ENCODE measurements at places on chromosomes 5 and 9.
A peak's percentile ranks its signal among the peaks of the same experiment; 100 is the strongest.

GRCh38 chr5:37308793-37309192 is 59.6 kb upstream of the CPLANE1 start:
- no peak for DNase-seq

DNA sequence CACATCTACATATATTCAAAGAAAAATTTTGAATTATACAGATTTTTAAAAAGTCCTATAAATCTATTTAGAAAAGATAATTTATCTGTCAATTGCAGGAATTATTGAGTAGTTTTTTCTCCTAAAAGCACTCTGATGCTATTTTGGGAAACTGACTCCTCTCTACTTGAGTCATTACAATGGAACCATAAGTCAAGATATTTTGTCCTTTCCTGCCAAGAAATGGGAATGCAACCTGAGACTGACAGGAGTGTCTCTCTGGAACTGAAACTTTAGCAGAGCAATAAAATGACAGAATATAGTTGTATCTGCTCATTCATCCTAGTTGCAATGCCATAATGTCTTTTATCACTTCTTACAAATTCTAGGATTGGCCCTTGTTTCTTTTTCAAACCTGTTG is 48.6 kb downstream of the CARTPT start:
- DNase-seq: no peak

- no peak for DNase-seq
Measured at GRCh38 chr5:156819537-156819936, 30.6 kb upstream of the PPP1R2B start.

- no peak for DNase-seq
Measured at GRCh38 chr9:107940616-107941595, 451.3 kb upstream of the KLF4 start.

DNA sequence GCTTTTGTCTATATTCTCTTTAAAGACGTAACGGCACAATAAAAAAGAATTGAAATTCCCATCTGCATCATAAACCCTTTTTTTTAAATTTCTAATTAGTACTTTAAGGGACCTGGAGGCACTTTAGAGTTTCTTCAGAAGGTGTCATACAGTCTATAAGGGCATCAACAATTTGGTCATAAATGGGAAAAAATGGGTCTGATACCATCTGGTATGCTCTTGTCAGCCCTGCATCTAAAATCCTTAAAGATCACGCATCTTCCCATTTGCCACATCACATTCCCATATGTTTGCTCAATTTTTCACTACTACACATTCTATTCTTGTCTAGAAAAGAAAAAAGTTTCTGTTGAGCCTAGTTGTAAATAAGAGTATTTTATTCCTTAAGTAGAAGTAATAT is 53.8 kb downstream of the COX7C start:
- no peak for DNase-seq

GRCh38 chr5:31983851-31984250 is 190.3 kb downstream of the GOLPH3 start:
- no peak for DNase-seq

- no peak for DNase-seq
Measured at GRCh38 chr5:116313366-116313765, 228.5 kb downstream of the COMMD10 start.

DNA sequence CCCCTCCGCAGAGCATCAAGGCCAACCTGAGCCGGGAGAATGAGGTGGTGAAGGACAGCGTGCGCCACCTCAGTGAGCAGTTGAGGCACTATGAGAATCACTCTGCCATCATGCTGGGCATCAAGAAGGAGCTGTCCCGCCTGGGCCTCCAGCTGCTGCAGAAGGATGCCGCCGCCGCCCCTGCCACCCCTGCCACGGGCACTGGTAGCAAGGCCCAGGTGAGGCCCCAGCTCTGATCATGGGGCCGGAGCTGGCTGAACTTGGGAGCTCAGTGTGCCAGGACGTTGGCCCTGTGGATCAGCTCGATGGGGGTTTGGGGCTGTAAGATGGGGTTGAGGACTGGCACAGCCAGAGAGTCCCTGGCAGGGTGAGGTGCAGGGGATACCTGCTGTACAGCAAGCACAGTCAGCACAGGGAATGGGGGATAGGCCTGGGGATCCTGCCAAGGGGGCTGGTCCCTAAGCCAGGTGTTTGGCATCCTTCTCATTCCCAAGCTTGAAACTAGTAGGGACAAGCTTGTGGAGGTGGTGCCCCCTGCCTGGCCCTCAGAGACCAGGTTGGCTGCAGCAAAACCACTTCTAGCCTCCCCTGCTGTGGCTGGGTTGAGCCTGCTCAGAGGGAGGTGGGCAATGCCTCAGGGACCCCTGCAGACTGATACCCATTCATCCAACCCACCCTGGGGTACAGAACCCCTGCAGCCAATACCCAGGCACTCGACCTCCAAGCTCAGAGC is 22.5 kb downstream of the OLFML2A start:
- no peak for DNase-seq

GRCh38 chr5:143356855-143357583 is 46.5 kb downstream of the NR3C1 start:
- DNase-seq: no peak

GRCh38 chr5:111602817-111603445 is 90.6 kb upstream of the STARD4 start:
- no peak for DNase-seq

- DNase-seq: no peak
Measured at GRCh38 chr5:173880306-173880985, 7.7 kb upstream of the CPEB4 start.

- DNase-seq: no peak
Measured at GRCh38 chr9:108443019-108443633, 412.7 kb downstream of the ACTL7B start.

DNA sequence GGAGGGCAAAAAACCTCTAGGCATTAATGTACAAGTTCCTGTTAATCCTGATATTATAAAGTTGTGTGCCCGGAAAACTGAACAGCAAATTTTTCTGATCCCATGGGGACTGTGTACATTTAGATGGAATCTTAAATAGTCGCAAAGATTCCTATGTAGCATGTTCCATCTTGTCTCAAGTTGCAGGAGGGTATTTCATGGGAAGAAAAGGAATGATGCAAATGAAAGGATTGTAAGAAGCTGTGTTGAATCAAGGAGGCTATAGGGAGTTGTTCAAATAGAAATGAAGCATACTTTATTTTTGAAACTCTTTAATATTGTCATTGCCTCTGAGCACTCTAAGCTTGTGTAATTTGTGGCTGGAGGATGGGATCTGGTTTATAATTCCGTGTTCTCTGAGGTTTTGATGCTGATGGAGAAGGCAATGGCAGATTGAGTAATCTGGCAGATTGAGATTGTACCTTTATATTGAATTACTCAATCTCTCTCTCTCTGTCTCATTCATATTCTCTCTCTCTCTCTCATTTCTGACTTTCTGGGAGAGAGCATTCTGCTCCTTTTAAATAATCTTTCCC is 288.5 kb downstream of the OSTF1 start:
- no peak for DNase-seq

DNA sequence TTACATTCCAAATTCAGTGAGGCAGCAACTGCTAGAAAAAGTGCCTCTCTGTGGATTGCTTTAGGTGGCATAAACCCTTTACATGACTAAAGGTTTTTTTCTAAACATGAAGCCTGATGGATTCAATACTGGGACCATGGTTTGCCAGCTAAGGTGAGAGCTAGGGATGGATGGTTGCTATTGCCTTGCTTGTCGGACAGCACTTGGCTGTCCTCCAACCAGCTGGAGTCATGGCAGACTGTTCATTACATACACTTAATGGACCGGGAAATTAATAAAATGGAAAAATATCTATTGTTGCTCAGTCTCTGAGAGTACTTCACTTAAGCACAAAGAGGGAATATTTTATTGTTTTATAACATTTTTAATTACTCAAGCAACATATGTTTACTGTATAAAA is 116.9 kb upstream of the TRPC7 start:
- DNase-seq: no peak

DNA sequence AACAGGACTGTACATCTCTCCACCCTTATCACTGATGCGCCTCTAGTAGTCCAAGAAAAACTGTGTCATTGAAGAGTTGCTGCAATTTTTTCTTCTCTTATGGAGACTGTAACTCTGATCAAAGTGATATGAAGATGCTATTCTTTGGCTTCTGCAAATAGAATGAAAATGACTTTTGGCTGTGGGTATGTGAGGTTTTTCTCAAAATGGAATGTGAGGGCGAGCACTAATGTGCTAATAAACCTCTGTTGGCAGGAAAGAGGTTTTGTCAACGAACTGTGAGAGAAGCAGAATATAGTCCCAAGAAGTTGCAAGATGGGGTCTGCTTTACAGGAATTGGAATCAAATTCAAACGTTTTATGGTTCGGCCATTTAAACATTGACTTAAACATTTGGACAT is 252.0 kb upstream of the GAS1 start:
- no peak for DNase-seq

GRCh38 chr9:80995759-80996158 is 693.6 kb downstream of the TLE1 start:
- no peak for DNase-seq

- no peak for DNase-seq
Measured at GRCh38 chr5:146646441-146646840, 130.5 kb upstream of the GPR151 start.

DNA sequence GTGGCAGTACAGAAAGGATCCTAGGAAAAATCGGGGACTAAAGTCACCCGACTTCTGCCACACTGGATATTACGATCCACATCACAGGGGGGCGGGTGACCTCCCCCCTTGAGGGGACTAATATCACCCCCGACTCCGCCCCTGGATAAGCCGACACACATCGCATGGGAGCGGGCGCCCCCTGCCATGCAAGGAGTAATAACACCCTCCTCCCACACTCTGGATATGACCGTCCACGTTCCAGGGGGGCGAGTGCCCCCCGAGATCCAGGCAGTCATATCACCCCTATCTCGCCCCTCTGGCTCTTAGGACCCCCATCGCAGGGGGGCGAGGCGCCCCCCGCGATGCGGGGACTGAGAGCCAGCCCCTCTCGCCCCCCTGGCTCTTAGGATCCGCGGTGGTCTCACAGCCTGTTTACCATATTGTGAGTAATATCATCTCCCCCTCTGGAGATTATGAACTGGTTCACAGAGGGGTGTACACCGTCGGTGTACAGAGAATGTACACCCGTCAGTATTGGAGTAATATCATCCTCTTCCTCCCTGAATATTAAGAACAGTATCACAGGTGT is 423.0 kb downstream of the DIRAS2 start:
- peak; percentile 12 for DNase-seq

DNA sequence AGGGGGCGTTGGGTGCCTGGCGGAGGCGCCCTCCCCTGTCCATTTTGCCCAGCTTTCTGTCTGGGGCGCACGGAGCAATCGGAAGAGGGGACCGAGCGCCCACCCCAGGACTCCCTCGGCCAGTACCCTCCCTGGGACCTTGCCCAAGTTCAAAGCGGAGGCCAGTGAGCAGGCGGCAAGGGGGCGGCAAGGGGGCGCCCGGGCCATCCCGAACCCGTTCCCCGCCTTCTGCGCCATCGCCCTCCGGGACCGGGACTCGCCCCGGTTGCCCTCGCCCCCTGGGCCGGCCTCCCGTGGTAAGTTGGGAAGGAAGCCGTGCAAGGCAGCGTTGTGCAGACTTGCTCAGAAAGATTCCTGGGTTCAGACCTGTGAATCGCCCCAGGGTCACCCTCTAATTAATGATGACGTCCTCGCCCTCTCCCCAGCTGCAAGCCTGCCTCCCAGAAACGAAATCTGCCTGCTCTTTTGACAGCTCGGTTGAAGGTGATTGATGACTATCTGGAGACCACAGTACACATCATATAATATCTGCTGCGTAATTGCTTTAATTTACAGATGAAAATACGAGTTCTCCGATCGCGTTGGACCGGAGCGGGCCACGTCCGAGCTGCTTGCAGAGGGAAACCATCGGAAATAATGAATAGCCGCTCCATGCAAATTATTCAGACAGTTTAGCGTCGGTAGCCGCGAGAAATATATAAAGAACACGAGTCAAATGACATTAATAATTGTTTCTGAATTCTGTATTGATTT is 1.4 kb upstream of the IRX4 start:
- no peak for DNase-seq

GRCh38 chr5:139177809-139178588 is 20.2 kb downstream of the SIL1 start:
- DNase-seq: no peak

DNA sequence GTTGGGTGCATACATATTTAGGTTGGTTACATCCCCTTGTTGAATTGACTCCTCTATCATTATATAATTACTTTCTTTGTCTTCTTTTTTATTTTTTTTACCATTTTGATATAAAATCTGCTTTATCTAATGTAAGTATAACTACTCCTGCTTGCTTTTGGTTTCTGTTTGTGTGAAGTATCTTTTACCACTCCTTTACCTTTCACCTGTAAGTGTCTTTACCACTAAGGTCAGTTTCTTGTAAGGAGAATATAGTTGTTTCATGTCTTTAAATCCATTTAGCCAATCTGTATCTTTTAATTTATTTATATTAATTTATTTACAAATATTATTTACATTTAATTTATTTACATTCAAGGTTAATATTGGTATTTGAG is 33.0 kb downstream of the INSL4 start:
- peak; percentile 8 for DNase-seq

DNA sequence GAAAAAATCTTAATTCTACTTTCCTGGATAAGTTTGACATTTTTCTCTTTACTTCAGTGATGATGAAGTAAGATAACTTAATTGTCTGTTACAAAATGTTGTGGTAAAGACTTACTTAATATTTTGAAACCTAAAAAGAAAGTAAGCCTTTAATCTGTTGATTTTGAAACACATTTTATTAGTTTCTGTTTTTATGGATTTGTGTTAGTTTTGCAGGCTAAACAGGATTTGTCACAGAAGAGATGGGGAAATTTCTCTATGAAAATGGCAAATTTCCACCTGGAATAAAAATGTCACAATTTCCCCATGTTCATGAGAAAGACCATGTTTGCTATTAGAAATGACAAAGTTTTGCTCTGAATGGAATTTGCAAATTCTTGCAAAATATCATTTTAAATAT is 237.1 kb downstream of the RFX3 start:
- no peak for DNase-seq

DNA sequence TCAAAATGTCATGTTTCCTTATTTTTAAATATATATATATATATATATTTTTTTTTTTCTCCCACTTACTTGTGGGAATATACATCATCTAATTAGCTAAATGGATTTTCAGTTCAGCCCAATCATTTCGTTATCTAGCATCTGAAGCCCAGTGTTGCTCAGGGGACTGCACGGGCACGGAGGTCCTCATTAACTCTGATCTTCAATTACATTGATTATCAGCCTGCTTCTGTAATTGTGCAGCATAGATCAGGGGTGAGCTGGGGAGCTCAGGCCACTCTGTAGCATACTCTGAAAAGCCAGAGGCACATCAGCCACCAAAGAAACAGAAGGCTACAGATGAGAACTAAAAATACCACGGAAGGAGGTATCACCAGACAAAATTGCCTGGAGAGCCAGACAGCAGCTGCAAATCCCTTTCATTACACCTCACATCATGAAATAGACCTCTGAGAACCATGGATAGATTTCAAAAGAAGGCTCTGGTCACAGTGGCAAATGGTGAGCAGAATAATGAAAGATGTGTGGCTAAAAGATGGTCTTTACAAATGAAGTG is 326.4 kb downstream of the TRIM32 start:
- no peak for DNase-seq

DNA sequence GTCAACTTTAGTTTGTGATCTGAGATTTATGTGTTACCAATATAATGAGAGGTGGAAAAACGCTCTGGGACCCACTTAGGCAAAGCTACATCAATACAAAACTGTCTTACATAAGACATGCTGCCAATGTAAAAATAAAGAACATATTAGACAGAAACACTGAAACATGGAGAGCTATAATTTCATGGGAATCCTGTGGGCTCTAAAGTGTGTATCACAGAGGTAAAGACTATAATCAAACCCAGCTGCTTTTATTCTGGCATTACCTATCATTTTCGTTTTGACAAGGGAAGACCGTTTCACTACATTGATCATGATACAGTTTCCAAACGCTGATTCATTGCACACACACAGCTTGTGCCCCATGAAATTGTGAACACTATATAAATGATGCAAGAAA is 400.5 kb upstream of the TUSC1 start:
- no peak for DNase-seq
